ENCODE measurements at places on chromosomes 6 and 20.

- no peak for DNase-seq
Measured at GRCh38 chr6:11609324-11610071, 71.9 kb downstream of the TMEM170B start.

DNA sequence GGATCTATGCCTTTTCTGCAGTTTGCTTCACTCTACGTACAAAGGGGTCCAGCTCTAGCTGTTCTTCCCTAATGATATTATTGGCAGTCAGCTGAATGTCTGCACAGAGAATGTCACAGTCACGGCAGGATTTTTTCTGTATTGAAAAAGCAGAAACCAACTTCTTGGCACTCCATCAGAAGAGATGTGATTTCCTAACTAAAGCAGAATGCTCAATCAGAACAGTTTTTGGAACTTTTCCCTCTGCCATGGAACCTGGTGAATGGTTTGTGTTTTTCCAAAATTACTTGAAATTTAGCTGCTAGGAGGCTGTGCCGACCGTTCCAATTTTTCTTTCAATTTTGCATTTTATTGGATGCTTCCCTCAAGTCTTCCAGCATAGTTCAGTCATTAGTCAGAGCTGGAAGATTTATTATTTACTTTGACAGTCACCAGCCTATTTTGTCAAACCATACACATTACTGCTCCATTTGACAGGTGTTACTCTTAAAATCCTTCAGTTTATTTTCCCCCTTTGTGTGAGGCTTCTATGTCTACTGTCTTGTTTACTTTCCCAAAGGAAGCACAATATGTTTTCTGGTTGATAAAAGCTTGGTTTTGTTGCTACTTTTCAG is 259.6 kb upstream of the EPHA7 start:
- DNase-seq: no peak

DNA sequence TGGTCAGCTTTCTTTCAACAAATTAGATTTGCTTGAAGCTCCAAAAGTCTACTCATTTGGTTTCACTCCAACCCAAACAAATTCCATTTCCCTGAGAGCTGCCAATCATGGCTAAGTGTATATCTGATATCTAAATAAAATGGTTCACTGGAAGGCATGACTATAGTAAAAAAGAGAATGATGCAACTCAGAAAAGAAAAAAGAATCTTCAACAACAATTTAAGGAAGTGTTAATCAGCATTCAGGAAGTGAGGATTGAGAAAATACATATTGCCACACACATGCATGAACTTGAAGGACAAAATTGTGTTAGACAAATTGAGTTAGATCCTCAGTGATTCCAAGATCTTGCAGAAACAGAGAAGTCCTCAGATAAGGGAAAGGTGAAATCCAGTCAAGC is 972.9 kb upstream of the FLRT3 start:
- DNase-seq: no peak

DNA sequence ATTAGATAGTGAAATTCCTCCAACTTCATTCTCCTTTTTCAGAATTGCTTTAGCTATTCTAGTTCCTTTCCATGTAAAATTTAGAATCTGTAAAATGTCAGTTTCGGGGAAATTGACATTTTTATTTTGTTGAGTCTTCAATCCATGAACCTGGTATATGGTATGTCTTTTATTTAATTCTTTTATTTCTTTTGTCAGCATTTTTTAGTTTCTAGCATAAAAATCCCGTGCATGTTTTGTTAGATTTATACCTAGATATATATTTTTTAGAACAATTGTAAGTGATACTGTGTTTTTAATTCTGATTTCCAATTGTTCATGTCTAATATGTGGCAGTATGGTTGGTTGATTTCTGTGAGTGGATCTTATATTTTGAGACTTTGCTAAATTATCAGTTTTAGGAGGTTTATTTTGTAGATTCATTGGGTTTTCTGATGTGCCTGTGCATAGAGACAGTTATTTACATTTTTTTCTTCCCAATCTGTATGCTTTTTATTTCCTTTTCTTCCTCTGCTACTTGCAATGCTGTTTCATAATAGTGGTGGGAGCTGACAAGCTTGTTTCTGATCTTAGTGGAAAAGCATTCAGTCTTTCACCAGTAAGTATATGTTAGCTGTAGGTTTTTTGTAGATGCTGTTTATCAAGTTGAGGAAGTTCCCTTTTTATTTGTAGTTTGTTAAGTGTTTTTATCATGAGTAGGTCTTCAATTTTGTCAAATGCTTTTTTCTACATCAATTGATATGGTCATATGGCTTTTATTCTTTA is 13.7 kb downstream of the TAB2 start:
- DNase-seq: no peak

DNA sequence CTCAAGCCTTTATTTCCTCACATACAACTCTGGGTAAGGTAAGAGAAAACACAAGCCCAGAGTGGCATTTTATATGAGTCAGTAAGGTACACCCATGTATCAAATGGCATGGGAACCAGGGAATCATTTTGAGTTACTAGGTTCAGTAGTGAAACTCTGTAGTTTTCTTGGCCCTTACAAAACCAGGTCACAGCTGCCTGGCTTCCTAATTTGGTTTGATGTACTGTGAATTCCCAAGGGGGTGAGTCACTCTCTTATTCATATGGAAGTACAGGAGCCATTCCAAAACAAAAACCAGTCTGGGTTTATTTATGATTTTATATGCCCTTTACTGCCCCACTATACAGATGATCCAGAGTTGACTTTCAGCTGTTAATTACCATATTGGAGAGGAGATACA is 70.7 kb downstream of the PDE7B start:
- DNase-seq: no peak

GRCh38 chr6:3196770-3197169 is 30.7 kb downstream of the TUBB2B start:
- no peak for DNase-seq

- DNase-seq: peak; percentile 12
Measured at GRCh38 chr20:2469991-2470422, 582 bp downstream of the SNRPB start.

DNA sequence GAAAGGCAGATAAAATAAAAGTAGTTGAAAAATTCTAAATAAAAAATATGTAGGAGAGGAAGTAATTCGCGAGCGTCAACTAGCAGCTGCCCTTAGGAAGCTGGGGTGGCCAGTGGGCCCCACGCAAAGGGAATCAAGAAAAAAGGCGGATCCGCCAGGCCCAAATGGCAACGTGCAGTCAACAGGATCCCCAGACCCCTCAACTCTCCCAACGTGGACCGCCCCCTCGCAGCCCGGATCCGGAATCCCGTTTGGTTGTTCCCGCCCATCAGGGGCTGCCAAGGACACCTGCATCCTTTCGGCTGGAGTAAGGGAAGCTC is 296 bp downstream of the DZANK1 start:
- no peak for DNase-seq

DNA sequence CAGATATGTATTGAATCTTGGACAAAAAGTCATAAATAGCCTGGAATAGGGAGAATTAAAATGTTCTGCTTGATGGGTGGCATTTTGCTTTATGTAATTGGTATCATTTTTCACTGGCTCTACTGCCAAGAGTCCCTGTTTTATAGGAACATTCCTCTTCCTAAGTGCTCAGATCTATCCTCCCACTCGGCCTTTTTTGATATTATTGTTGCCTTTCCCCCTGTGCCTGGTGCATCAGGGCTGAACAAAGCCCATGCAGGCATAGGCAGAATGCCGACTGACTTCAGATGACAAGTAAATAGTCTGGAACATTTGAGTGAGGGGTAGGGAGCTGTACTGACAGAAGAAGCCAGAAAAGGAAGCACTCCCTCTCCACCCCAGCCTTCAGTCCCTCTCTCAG is 127.0 kb downstream of the PKHD1 start:
- no peak for DNase-seq

GRCh38 chr6:116229287-116229913 is 24.5 kb downstream of the TSPYL4 start:
- DNase-seq: no peak

DNA sequence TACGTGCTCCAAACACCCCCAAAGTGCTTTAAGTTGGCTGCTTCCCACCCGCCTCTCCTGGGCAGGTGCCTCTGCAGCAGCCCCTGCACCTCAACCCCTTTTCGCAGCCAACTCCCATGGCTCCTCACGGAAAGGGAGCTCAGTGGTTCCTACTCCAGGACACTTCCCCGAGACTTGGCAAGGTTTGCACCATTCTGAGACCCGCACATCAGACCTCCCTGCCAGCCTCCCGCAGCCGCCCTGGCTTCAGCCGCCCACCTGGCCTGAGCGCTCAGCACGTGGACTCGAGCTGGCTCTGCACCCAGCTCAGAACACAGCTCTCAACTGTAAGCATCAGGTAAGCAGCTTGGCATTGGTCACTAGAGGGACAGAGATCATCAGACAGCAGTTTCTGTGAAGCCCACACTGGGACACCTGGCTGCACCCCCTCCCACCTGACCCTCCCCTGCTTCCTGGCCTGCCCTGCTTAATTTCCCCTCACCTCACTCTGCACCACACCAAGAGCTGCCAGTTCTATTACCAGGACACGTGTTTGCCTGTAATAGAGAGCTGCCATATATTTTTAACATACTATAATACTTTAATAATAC is 28.5 kb downstream of the GMDS start:
- DNase-seq: no peak

All from stimulated activated CD8-positive, alpha-beta memory T cell treated with anti-CD3 and anti-CD28 coated beads, Interleukin-15, amount 100 ng/mL, for 24 hours (primary cell).